Cardiac muscle cell (in vitro differentiated cells and primary cell): ENCODE measurements at places on chromosomes 12 and 14. TPM values are rescaled to one million over a fixed set of nuclear protein-coding genes. Genes with fewer than 3 reads are reported as not detected.

The MED13L gene
- total RNA-seq: 49.5 and 94.3 TPM in 2 replicates

The FAM90A1 gene
- 0.18 and 0.28 TPM in 2 replicates for total RNA-seq

The GALNT4 gene
- 2.5 and 4.0 TPM in 2 replicates for total RNA-seq

The BDKRB2 gene
- 0.45 and 0.49 TPM in 2 replicates for total RNA-seq

The OASL gene
- total RNA-seq: not detected in 2 replicates

The SIX6 gene
- total RNA-seq: not detected in 2 replicates

The C2CD5 gene
- 8.3 and 22.2 TPM in 2 replicates for total RNA-seq

The CYP46A1 gene
- total RNA-seq: 11.1 and 14.2 TPM in 2 replicates

DNA sequence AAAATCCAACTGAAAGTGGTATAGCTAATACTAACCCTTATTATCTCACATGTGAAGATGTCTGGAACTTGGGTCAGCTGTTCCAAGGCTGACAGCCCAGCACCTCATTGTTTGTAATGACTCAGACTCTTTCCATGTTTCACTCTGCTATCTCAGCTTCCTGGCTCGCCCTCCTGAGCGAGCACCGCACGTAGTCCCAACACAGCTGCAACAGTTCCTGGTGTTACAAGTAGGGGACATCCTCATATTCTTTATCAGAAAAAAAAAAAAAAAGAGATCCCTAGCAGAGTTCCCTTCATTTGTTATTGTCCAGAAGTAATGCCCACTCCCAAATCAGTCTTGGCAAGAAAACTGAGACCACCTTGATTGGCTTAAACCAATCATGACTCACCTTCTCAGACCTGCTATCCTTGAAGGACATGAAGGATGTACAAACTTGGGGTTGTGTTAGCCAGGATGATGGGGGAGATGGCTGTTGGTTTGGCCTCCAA, 92.5 kb downstream of the ADCK1 start:
- no peaks in the 10 kb centered on the region for H3K36me3 ChIP-seq
- H3K27ac ChIP-seq: no peak overlapping the region
- no peaks in the 10 kb centered on the region for H3K27me3 ChIP-seq
- H3K4me3 ChIP-seq: no peak overlapping the region
- DNase-seq: no peak

DNA sequence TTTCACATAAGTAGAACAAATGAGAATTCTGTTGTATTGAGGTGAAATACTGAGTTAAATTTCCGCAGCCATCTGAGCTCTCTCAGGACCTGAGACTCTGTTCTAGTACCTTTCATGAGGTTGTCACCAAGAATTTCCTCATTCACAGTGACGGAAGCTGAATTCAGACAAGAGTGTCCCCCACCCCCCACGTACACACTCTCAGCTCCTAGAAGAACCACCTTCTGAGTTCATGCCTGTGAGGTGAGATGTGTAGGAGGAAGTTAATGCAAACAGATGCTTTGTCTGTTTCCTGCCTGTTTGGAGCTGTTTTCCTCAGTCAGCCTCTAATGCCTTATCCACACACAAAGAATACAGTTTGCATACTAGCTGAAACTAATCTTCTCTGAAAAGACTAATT, 18.2 kb downstream of the BICDL1 start:
- H3K27me3 ChIP-seq: no peaks in the 10 kb centered on the region
- H3K27ac ChIP-seq: no peak overlapping the region
- no peak overlapping the region for H3K4me3 ChIP-seq
- H3K4me1 ChIP-seq: no peaks in the 10 kb centered on the region

DNA sequence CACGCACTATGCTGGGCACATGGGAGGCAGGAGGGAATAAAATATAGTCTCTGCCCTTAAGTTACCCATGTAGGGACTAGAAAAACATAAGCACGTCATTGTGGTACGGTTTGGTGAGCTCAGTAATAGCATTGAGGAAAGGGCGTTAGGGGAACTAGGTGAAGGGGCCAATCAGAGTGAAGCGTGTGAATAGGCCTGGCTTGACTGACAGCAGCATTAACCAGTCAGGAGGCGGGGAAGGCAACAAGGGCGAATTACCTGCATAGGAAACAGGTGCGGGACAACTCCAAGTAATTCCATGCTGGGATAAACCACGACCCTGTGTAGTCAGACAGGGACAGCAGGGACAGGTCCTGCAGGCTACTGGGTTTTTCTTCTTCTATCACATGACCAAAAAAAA, 107.7 kb downstream of the UNC79 start:
- no peak overlapping the region for H3K4me3 ChIP-seq
- H3K27ac ChIP-seq: no peak overlapping the region
- DNase-seq: no peak
- H3K4me1 ChIP-seq: no peaks in the 10 kb centered on the region
- no peaks in the 10 kb centered on the region for H3K36me3 ChIP-seq

DNA sequence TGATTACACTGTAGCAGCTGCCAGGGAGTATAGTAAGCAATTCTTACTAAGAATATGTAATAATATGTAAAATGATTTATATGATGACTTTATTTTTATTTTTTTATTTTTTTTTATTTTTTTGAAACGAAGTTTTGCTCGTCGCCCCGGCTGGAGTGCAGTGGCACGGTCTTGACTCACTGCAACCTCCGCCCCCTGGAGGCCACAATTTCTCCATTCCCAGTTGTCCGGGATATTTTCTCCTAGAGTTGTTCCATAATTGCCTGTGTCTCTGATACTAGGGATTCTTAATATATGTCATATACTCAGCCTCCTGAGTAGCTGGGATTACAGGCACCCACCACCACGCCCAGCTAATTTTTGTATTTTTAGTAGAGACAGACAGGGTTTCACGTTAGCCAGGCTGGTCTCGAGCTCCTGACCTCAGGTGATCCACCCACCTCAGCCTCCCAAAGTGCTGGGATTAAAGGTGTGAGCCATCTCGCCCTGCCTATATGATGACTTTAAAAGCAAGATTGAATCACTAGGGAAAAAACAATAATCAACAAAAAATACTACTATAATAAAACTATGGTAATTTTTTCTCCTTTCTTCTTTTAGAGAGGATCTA, 12.2 kb upstream of the ITPR2 start:
- H3K36me3 ChIP-seq: no peaks in the 10 kb centered on the region
- no peak overlapping the region for H3K27ac ChIP-seq
- no peaks in the 10 kb centered on the region for H3K27me3 ChIP-seq
- H3K4me1 ChIP-seq: peaks cover 20% of the 10 kb centered on the region
- DNase-seq: peak; percentile 76

- H3K27me3 ChIP-seq: no peaks in the 10 kb centered on the region
- no peaks in the 10 kb centered on the region for H3K36me3 ChIP-seq
- no peak for DNase-seq
- no peak overlapping the region for H3K27ac ChIP-seq
- peaks cover 16% of the 10 kb centered on the region for H3K4me1 ChIP-seq
Measured at GRCh38 chr14:65302571-65303189, 109.8 kb upstream of the FUT8 start.

DNA sequence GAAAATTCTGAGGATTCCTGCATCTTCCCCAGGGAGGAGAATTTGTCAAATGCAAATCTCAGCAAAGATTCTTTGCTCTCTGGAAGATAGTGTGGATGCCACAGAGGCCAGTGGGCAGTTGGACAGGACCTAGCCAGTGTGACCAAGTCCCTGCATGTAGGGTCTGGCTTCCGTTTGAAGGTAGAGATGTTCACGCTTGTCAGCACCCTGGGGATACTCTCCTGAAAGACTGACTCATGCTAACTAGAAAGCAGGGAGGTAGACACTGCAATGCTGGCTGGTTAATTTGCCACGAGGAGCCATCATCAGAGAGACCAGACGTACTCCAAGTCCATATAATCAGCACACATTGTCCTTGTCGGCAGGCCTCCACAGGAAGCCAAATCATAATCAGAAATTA, 130.1 kb downstream of the SAMD4A start:
- DNase-seq: no peak
- H3K4me3 ChIP-seq: no peak overlapping the region
- H3K27ac ChIP-seq: peak overlapping the region; percentile 99
- no peaks in the 10 kb centered on the region for H3K27me3 ChIP-seq
- H3K36me3 ChIP-seq: no peaks in the 10 kb centered on the region
- peaks cover 59% of the 10 kb centered on the region for H3K4me1 ChIP-seq

- H3K27ac ChIP-seq: peak overlapping the region; percentile 1
- H3K27me3 ChIP-seq: no peaks in the 10 kb centered on the region
- DNase-seq: peak; percentile 54
- no peak overlapping the region for H3K4me3 ChIP-seq
- peaks cover 36% of the 10 kb centered on the region for H3K36me3 ChIP-seq
- no peaks in the 10 kb centered on the region for H3K4me1 ChIP-seq
Measured at GRCh38 chr14:21241218-21241819, 27.9 kb downstream of the HNRNPC start.

DNA sequence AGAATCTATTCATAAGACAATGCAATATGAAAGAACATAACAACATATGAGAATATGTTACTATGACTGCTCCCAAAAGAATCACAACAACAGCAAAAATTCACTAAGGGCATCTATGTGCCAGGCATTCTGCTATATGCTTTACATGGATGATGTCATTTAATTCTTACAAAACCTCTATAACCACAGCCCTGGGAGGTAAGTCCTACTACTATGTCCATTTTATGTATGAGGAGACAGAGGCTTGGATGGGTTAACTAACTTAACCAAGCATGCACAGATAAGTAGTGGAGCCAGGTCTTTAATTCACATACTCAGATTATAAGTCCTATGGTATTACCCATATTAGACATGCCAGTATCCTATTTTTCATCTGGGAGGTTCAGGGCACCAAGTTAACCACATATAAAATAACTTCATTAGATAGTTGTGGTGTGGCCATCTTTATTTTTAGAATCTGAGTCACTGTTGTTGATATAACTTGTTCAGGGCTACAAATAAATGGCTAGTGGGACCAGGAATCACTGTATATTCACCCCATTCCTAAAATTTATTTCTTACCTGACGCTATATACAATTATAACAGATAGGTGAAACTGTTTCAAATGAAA, 33.2 kb upstream of the RAD51AP1 start:
- H3K27ac ChIP-seq: no peak overlapping the region
- DNase-seq: peak; percentile 13
- H3K36me3 ChIP-seq: peaks cover 12% of the 10 kb centered on the region
- no peaks in the 10 kb centered on the region for H3K27me3 ChIP-seq
- H3K4me3 ChIP-seq: no peak overlapping the region
- peaks cover 8% of the 10 kb centered on the region for H3K4me1 ChIP-seq

- H3K4me1 ChIP-seq: no peaks in the 10 kb centered on the region
- H3K27me3 ChIP-seq: peaks cover 48% of the 10 kb centered on the region
- H3K4me3 ChIP-seq: no peak overlapping the region
- DNase-seq: no peak
- H3K36me3 ChIP-seq: no peaks in the 10 kb centered on the region
- no peak overlapping the region for H3K27ac ChIP-seq
Measured at GRCh38 chr12:132395908-132396305, 66.5 kb upstream of the GALNT9 start.

DNA sequence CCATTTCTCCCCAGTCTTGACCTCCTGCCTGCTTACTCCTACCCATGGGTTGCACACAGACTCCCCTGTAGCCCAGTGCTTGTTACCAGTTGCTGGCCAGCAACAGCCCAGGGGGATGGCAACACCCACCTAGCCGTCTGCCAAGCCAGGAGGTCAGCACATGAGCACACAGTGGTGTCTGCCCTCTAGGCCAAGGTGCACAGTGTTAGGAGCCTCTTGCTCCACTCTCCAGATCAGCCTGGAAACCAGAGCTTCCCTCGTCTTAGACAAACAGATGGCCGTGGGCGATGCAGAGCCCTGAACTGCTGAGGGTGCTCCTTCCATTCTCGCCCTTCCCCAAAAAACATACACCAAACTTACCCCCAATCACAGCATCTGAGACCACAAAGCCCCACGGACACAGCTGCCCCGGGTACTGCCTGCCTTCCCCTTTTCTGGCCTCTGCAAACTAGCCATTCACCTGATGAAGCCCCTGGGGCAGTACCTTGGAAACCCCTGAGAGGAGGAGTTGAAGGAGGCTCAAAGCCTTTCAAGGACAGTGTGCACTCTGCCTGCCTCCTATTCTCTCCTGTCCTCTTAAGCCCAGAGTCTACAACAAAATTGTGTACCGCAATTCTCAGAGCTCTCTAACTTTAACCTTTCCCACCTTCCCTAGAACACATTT, 1.0 kb upstream of the GPD1 start:
- DNase-seq: no peak
- H3K4me1 ChIP-seq: peaks cover 15% of the 10 kb centered on the region
- H3K36me3 ChIP-seq: peaks cover 26% of the 10 kb centered on the region
- H3K4me3 ChIP-seq: no peak overlapping the region

DNA sequence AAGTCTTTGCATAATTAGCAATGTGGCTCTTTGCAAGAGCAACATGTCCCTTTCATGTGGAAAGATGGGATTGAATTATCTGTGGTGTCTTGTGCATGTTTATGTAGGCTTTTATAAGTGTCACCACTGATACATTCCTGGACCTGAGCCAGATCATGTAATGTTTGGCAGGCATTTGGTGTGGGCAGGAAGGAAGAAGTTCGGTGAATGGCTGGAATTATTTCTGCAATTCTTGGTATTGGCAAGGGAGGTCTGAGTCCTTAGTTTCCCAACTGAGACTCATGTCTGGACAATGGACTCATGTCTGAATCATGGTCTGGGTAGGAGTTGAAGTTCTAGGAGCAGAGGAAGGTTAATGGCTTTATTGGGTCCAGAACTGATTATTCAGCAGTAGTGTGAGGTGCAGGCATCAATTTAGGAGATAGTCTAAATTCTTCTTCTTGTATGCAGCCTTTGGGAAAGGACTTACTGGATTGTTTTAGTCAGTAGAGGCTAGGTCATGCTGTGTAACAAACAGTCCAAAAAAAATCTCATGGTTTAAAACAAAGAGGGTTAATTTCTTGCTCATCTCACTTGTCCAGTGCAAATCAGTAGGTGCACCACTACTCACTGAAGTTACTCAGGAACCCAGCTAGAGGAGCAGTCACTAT, 186.5 kb upstream of the LHX5 start:
- H3K27me3 ChIP-seq: no peaks in the 10 kb centered on the region
- no peak overlapping the region for H3K27ac ChIP-seq
- no peak for DNase-seq
- H3K36me3 ChIP-seq: no peaks in the 10 kb centered on the region

- peak; percentile 76 for DNase-seq
- H3K27me3 ChIP-seq: peaks cover 63% of the 10 kb centered on the region
- no peaks in the 10 kb centered on the region for H3K36me3 ChIP-seq
- no peaks in the 10 kb centered on the region for H3K4me1 ChIP-seq
- no peak overlapping the region for H3K4me3 ChIP-seq
- H3K27ac ChIP-seq: no peak overlapping the region
Measured at GRCh38 chr14:25132732-25133422, 82.9 kb upstream of the STXBP6 start.

- H3K27ac ChIP-seq: no peak overlapping the region
- no peak overlapping the region for H3K4me3 ChIP-seq
- H3K4me1 ChIP-seq: no peaks in the 10 kb centered on the region
- no peak for DNase-seq
- no peaks in the 10 kb centered on the region for H3K27me3 ChIP-seq
- no peaks in the 10 kb centered on the region for H3K36me3 ChIP-seq
Measured at GRCh38 chr14:59847711-59848110, 22.9 kb downstream of the RTN1 start.

GRCh38 chr12:100329800-100330199, 27.1 kb upstream of the SLC17A8 start:
- no peak overlapping the region for H3K4me3 ChIP-seq
- no peaks in the 10 kb centered on the region for H3K4me1 ChIP-seq
- no peak for DNase-seq
- no peak overlapping the region for H3K27ac ChIP-seq
- no peaks in the 10 kb centered on the region for H3K27me3 ChIP-seq
